Anterior cingulate cortex (tissue), 58 donors: ENCODE measurements at places on chromosomes 4 and X.

- DNase-seq, result no peak
Observed at GRCh38 chrX:11540532-11541377, 125.0 kb downstream of the ARHGAP6 start.

GRCh38 chrX:86604607-86605006 is 456.4 kb downstream of the DACH2 start:
- no peak for DNase-seq

DNA sequence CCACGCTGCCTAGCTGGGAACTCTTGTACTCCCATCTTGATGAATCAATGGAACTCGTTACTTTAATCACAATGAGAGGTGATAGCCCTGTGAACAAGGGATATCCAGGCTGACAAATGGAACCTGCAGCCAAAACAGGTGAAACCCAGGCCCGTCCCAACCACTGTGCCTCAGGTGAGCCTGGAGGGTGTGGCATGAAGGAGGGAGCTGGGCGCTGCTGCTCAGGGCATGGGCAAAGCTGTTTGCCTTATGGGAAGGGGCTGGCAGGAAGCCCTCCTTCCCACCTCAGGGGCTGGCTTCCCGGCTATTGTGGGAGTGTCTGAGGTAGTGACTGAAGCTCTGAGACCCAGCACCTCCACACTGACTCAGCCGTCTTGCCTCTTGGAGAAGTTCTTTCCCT is 209.4 kb upstream of the ATP6AP2 start:
- DNase-seq, result no peak

- DNase-seq, result no peak
Observed at GRCh38 chr4:136900696-136901095, 631.6 kb downstream of the PCDH18 start.

- DNase-seq, result no peak
Observed at GRCh38 chr4:140106289-140106844, 47.6 kb downstream of the MAML3 start.

- DNase-seq, result no peak
Observed at GRCh38 chr4:147644471-147644870, 27.3 kb downstream of the TMEM184C start.

DNA sequence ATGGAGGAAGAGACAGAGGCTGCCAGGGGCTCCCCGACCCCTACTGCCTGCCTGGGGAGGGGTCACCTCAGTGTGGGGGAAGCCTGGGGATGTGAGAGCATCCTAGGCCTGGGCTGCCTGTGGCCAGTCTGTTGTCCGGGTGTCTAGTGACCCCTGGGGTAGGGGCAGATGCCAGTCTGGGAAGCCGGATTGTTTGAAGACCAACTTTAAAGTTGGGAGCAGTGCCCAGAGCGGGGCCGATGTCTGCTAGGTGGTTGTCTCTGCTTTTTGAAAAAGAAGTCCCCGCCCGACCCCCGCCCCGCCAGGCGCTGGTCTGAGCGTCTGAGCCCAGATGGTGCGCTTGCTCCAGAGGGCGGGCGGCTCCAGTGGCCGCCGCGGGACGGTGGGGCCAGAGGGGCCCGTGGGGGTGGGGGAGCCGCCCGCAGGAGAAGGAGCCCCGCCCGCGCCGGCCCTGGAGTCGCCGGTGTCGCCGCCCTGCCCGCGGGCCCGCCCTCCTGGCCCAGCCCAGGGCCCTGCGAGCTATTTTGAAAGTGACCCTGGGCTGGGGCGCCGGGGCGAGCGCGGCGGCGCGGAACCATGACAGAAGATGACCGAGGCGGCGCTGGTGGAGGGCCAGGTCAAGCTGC is at the start of gene DOK7:
Gene DOK7, plus strand, starts transcription at position 517 of the 626 bp plus-strand sequence. Its CDS starts 70 bp downstream, at position 587.
- DNase-seq, result no peak

GRCh38 chrX:72051589-72051988 is 80.1 kb downstream of the RTL5 start:
- no peak for DNase-seq

- no peak for DNase-seq
Observed at GRCh38 chr4:176186067-176186466, 9.3 kb downstream of the SPATA4 start.

GRCh38 chr4:1446502-1447386 is 40.5 kb upstream of the NKX1-1 start:
- no peak for DNase-seq

DNA sequence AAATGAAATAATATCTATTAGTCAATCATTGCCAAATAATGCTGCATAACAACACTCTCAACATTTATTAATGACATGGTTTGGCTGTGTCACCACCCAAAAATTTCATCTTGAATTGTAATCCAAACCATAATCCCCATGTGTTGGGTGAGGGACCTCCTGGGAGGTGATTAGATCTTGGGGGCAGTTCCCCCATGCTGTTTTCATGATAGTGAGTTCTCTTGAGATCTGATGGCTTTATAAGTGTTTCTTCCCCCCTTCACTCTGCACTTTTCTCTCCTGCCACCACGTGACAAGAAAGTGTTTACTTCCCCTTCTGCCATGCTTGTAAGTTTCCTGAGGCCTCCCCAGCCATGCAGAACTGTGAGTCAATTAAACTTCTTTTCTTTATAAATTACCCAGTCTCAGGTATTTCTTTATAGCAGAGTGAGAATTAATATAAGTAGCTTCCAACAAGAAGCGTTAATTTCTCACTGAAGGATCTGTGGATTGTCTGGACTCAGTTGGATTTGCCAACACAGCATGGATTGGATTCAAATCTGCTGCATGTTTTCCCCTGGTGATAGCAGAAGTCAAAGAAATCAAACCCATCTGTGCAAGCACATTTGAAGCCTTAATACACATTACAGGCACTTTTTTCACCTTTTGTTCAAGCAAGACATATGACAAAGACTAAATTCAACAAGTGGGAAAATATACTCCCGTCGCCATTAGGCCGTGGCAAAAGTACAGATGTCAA is 216.6 kb downstream of the PDGFC start:
- DNase-seq, result no peak

GRCh38 chr4:183887351-183887750 is 17.8 kb upstream of the STOX2 start:
- DNase-seq, result no peak

- DNase-seq, result no peak
Observed at GRCh38 chrX:43627147-43627546, 29.0 kb upstream of the MAOA start.

GRCh38 chr4:42531341-42532030 is 125.4 kb downstream of the ATP8A1 start:
- no peak for DNase-seq

- DNase-seq, result peak; percentile 1
Observed at GRCh38 chrX:54891573-54891972, 29.1 kb upstream of the TRO start.

DNA sequence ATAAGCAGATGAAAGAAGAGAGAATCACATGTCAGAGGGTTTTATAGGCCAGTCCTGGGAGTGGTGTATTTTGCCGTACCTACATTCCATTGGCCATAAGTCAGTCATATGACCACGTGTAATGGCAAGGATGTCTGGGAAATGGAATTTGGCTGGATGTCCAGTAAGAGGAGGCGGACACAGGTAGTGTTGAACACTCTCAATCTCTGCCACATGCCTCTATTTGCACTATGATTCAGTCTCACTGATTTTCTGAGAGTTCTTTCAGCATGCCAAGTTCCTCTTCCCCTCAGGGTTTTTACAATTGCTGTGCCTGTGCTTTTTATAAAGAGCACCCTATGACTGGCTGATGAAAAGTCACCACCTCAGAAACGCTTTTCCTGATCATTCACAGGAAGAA is 164.2 kb upstream of the GPR101 start:
- DNase-seq, result no peak

GRCh38 chr4:143512978-143513313 is 556 bp upstream of the SMARCA5 start:
- no peak for DNase-seq

DNA sequence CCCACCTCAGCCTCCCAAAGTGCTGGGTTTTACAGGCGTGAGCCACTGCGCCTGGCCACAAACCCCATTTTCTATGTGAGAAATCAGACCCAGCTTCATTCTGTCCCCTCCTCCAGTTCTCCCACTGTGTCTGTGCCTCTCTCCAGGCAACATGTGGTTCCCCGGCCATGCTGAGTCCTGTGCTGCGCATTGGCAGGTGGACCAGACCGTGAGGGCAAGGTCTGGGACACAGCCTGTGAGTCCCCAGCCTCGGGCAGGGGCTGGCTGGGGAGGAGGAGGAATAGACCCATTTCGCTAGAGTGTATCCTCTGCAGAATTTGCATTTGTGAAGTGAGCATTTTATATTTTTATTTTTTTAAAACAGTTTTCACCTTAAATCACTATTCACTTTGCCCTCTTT is 21.5 kb upstream of the CLDN24 start:
- DNase-seq, result no peak

GRCh38 chr4:140704392-140704960 is 51.7 kb downstream of the TBC1D9 start:
- DNase-seq, result no peak

GRCh38 chr4:2855584-2855983 is 11.9 kb downstream of the ADD1 start:
- DNase-seq, result no peak

DNA sequence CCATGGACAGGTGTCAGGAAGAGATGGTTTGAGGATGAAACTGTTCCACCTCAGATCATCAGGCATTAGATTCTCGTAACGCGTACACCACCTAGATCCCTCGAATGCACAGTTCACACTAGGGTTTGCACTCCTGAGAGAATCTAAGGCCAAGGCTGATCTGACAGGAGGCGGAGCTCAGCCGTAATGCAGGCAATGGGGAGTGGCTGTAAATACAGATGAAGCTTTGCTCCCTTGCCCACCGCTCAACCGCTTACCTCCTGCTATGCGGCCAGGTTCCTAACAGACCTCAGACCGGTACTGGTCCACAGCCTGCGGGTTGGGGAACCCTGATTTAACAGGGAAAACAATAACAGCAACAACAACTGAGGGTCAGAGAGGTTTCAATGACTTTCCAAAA is 2.0 kb upstream of the TEC start:
- DNase-seq, result no peak

DNA sequence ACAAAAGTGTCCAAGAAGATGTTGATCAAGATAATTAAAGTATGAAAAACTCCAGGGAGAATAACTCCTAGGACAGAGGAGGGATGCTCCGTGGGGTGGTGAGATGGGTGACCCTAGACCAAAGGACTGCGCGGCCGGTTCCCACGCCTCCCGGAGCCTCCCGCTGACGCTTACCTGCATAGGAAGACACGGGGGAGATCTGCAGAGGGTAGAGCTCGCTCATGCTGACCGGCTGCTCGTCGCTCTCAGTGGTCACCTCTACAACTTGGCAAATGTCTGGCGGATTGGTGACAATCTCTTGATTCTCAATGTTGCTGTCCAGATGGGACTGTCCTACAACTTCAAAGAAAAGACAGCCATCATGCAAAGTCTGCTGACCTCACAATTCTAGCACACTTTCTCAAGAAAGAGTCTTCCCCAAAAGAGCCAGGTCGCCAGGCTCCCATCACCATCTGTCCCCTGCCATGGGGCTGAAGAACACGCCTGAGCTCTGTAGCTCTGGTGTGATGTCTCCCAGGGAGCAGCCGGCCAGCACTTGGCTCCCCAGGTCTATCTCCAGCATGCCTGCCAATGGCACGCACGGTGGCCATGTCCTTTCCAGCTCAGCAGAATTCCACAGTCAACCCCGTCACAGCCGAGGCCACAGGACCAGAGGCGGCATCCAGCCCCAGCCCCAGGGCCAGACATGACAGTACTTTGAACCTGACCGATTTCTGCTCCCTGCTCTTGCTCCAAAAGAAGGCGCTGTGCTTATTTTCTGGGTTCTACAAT is 75.4 kb downstream of the IRF2 start:
- DNase-seq, result no peak

- no peak for DNase-seq
Observed at GRCh38 chr4:17103231-17103630, 204.8 kb upstream of the LDB2 start.

GRCh38 chr4:37584071-37584470 is 102.1 kb downstream of the RELL1 start:
- no peak for DNase-seq

GRCh38 chrX:19555683-19556082 is 40.4 kb upstream of the MAP3K15 start:
- no peak for DNase-seq

- DNase-seq, result no peak
Observed at GRCh38 chrX:123308658-123309057, 124.6 kb downstream of the GRIA3 start.

GRCh38 chrX:50671661-50672060 is 142.3 kb downstream of the SHROOM4 start:
- no peak for DNase-seq

- DNase-seq, result no peak
Observed at GRCh38 chr4:105060628-105061027, 86.0 kb upstream of the TET2 start.

DNA sequence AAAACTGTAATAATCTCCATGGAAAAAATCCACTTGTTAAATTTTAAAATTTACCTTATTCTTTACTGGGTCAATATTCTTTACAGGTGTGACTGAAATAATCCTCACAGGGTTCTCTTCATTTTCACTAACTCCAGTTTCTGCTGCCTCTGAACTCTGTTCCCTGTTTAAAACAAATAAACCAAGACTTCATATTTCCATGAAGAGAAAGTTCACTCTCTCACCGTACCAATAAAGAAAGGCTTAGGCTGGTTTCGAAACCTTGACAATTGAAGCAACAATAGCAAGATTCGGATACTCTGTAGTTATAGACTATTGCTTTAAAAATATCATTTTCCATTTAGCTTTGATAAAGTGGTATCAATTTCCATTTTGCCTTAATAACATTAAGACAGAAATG is 135.8 kb downstream of the PDS5A start:
- DNase-seq, result no peak

- DNase-seq, result no peak
Observed at GRCh38 chr4:186416451-186417060, 138.8 kb downstream of the MTNR1A start.

DNA sequence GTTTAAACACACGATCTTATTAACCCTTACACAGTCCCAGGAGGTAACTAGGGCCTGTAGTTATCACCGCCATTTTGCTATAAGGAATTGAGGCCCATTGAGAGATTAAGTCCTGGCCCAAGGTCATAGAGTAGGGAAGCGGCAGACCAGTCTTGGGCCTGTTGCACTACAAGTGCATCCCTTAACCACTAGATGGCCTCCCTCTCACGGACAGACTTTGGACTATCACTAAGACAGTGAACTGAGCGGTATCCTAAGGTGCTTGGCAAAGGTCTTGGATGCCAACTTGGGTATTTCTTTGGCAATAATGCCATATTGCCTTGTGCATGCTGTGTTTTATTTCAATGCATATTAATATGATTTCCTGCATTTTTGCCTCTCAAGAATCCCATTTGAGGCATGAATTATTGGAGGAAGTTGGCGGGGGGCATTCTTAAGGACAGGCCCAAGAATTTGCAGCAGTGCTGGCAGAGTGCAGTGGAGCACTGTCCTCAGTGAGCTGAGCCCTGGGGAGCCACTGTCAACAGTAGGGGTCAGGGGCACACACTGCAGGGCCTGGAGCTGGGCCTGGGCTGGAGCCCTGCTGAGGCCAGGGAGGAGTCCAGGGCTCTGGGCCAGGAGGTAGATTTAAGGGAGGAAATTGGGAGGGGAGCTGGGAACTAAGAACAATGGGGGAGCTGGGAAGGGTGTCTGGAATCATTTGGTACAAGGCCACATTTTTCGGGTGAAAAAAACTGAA is 147.4 kb downstream of the SMIM20 start:
- no peak for DNase-seq

DNA sequence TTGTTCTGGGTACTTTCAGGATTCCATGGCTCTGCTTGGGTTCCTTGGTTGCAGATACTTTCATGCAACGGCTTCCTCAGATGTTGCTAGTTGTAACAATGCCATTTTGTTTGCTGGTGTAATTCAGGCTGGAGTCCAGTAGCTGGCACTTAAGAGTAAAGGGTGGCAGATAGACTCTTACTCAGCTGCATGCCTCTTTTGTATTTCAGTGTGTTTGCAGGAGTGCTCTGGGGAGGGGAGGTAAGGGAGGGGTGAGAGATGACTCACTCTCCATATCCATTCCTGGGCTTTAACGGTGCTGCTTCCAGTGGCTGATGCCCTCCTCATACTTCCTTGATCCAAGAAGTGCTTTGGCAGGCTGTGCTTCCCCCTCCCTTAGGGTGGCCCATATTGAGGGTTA is 155.2 kb downstream of the ZNF330 start:
- DNase-seq, result no peak
